Pancreas (tissue), 10 donors: ENCODE measurements at places on chromosomes 5 and 9. TPM values are rescaled to one million over a fixed set of nuclear protein-coding genes. Genes with fewer than 3 reads are reported as not detected.

The GPSM1 gene
- 13.6 TPM for total RNA-seq

The TRIM36 gene
- total RNA-seq, result 0.83 TPM

The PFN3 gene
- total RNA-seq, result not detected

The TLE1 gene
- total RNA-seq, result 29.3 TPM

The GPR21 gene
- 0.97 TPM for total RNA-seq

The SEMA6A gene
- 17.3 TPM for total RNA-seq

The SYK gene
- 13.8 TPM for total RNA-seq

The CD14 gene
- total RNA-seq, result 43.7 TPM

The MED7 gene
- total RNA-seq, result 3.8 TPM

The ARHGEF37 gene
- total RNA-seq, result 7.6 TPM

The PCDHAC2 gene
- 0.54 TPM for total RNA-seq
